ENCODE measurements at places on chromosomes 13 and 19.
A peak's percentile ranks its signal among the peaks of the same experiment; 100 is the strongest.

GRCh38 chr19:31781542-31781941 lies 432.3 kb upstream of the TSHZ3 start:
- no peak for DNase-seq

DNA sequence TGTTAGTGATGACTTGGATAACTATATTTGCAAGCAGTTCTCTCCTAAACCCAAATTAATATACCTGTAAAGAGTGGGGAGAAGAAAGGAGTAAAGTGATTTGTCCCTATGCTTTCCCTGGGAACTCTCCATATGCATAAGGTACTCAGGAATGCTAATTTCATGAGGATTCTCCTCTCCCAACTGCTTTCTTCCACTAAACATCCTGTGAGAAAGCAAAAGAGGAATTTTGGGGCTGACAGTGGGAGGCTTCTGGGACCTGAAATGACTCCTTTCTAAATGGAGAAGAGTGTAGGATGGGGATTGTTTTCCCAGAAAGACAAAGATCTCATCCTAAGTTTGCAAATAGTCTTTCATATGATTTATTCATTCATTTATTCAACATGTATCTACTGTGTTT lies 250.5 kb downstream of the TDRD3 start:
- DNase-seq = no peak

DNA sequence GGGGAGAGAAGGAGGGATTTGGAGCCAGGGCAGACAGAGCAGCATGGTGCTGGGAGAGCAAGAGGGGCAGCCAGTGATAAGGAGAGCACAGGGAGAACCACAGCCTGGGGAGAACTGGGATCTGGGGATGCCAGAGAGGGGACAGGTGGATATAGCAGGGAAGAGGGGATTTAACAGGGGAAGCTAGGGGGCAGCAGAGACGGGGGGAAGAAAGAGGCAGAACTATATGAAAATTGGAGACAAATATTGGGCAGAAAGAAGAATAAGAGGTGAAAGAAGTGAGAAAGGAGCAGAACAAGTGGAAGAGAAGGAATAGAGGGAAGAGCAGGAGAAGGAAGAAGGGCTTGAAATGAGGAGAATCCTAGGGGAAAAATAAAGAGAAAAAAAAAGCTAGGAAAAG lies 6.5 kb upstream of the ZNF528 start:
- DNase-seq = no peak

DNA sequence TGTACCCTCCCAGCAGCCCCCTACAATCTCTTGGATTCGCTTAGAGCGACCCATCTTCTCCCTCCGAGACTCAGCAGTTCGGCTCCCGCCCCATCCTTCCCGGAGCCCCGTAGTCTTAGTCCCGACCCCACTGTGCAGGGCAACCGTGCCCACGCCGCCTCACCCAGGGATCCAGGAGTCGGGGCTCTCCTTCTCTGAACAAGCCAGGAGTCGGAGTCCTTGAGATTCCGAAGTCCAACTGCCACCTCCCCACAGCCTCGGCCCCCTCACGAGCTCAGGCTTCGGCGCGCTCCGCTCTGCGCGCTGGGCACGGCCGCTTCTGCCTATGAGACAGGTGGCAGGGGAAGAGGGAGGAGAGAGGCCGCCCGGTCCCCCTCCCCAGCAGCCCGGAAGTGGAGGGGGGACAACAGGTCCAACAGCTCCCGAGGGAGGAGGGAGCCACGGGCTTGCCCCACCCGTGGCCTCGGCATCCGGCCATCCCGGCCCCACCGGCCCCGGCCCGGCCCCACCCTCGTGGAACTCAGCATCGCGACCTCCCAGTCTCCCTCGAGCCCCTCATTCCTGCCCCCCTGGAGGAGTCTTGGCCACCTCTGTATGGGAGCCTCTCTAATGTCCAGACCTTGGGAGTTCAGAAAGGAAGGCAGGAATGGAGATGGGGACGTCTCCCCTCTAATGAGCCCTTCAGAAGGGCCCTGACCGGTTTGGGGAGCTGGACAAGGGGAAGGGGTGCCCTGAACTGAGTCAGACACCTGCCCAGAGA lies at the start of gene PHLDB3:
TSS of gene PHLDB3 (minus strand) at position 321 of the 760 bp plus-strand sequence. CDS start 628 bp downstream, outside the sequence.
- peak; percentile 62 for DNase-seq

DNA sequence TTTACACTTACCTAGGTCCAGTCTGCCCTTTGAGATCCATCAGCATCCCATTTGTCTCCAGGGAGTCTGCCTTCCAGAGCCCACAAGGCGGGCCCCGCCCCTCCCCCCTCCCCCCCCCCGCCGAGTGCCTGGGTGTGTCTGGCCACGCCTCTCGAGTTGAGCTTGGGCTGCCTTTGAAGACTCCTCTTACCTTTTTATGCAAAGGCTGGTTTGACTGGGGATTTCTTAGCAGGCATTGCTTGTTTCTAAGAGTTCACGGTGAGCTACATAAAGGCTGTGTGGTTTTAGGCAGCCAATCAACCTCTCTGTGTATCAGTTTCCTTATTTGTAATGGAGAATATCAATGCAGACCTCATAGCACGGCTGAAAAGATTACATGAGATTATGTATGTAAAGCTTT lies 11.3 kb downstream of the GPR12 start:
- no peak for DNase-seq

DNA sequence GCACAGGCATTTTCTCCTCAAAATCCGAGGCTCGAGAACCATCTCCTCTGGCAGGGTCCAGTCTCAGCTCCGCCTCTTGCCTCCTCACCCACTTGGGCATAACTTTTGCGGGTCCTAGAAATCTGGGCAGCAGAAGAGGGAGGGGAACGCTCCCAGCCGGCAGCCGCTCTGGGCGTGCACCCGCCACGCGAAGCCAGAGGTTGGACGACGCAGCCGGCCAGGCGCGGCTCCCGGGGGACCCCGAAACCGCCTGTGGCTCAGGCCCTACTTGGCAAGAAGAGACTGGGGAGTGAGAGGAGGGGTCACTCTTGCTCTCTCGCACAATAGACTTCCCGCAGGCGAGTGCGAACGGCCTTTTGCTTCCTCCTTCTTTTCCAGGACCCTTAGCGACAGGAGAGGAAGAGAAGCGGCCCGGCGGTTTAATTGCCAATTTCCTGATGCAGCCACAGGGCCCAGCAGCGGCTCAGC lies 6.0 kb upstream of the SOX1 start:
- no peak for DNase-seq

DNA sequence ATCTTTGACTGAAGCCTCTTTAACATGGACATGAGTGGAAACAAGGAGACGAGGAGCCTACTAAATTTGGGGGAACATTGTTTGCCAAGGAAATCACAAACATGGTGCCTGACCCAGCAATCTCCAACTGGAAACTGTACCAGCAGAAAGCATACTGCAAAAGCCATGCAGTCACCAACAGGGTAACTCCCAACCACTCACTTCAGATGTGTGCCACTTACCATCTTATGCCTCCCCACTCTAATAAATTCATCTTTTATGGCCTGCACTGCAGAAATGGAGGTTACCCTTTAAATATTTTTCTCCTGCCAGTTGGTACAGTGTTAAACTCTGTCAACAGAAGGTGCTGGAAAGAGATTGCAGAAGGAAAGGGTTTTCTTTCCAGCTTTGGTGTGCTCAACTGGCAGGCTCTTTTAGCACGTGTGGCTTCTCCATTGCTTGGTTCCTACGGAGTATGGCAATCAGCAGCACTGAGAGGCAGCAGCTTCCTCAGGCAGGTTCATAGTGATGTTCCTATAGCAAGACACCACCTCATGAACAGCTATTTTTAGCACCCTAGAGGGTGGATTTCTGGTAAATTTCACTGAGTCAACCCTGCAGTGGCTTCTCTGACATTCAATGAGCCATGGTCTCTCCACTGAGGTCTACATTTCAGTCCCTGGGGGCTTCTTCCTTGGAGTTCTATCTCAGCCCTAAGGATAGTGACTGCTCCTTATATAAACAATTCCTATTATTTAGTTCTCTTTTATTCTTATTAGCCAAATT lies 21.4 kb downstream of the MIR17HG start:
- DNase-seq = no peak

DNA sequence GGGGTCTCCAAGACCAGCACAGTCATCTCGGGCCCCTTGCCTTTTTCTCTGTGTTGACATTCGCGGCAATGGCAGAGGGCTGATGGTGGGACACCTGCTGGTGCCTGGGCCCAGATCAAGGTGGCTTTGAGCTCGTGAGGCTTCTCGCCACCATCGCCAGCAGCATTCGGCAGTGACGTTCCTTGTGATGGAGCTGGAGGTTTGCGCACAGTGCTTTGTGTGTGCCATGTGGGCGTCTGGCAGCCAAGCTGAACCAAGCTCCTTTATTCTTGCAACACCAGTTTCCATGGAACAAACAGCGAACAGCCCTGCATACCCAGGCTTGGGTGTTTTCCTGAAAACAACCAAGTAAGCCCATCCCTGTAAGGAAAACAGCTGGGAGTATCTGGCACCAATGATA lies 9.1 kb upstream of the TMEM255B start:
- no peak for DNase-seq

DNA sequence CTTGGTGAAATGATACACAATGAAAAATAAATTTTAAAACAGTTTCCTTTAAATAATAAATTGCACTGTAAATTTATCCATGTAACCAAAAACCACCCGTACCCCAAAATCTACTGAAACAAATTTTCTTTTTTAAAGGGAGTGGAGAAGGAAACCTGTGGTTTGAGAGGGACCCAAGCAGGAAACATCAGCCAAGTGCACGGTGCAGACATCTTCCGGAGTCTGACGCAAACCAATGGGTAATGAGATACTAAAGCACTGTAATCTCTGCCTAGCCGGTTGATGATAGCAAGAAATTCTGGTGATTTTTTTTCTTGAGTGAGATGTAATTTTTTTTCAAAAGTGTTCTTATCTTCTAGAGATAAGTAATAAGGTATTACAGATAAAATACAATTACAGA lies 115.4 kb downstream of the ABCC4 start:
- DNase-seq = peak; percentile 70

- no peak for DNase-seq
Observed at GRCh38 chr13:34161931-34162543, 344.1 kb downstream of the RFC3 start.

GRCh38 chr13:20389696-20390525 lies 135.7 kb downstream of the CRYL1 start:
- no peak for DNase-seq

DNA sequence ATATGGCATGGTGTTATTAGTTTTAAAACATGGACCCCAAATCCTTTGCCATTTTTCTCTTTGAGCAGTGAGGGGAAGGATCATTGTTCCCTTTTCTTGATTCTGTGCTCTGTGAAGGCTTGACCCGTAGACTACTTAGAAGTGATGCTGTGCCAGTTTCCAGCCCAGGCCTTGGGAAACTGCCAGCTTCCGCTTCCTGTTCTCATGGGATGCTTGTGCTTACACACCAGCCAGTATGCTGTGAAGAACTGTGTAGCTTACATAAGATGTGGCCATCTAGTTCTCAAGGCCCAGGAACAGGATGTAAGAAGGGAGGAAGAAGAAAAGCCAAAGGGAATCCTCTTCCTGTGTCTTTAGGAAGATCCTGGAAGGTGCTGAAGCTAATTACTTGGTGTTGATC lies 180.9 kb downstream of the PCCA start:
- DNase-seq = no peak

DNA sequence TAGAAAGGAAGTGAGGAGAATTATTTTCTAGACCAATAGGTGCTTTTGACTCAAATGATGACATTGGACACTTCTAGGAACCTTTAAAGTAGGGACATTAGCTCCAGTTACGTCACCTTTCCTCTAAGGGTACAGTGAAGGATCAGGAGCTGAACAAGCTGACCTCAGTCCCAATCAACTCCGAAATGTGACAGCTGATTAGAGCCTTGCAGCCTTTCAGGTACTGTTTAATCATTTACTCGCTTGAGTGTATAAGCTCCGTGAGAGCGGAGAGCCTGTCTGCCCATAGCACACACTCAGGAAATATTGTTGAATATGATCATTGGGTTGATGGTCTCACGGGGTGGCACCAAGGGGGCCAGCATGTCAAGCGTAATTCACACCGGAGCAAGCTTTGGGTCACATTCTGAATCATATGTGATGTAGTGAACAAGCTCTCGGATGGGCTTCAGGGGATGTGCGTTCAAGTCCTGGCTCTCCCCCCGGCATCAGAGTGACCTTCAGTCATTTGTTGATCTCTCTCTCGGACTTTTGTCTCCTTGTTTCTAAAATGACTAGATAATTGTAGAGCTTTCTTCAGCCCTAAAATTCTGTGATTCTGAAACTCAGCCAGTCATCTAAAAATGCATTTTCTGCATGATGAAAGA lies 141.9 kb downstream of the ZIC5 start:
- DNase-seq = no peak

- peak; percentile 67 for DNase-seq
Observed at GRCh38 chr19:1250437-1251260, 2.3 kb downstream of the MIDN start.

- no peak for DNase-seq
Observed at GRCh38 chr13:92510416-92510815, 716.2 kb upstream of the GPC6 start.

- DNase-seq = no peak
Observed at GRCh38 chr19:43956827-43957226, 5.8 kb downstream of the ZNF221 start.

- DNase-seq = no peak
Observed at GRCh38 chr19:15506074-15506571, 2.2 kb upstream of the CYP4F22 start.

GRCh38 chr13:40119852-40120251 lies 464.4 kb downstream of the COG6 start:
- DNase-seq = no peak

DNA sequence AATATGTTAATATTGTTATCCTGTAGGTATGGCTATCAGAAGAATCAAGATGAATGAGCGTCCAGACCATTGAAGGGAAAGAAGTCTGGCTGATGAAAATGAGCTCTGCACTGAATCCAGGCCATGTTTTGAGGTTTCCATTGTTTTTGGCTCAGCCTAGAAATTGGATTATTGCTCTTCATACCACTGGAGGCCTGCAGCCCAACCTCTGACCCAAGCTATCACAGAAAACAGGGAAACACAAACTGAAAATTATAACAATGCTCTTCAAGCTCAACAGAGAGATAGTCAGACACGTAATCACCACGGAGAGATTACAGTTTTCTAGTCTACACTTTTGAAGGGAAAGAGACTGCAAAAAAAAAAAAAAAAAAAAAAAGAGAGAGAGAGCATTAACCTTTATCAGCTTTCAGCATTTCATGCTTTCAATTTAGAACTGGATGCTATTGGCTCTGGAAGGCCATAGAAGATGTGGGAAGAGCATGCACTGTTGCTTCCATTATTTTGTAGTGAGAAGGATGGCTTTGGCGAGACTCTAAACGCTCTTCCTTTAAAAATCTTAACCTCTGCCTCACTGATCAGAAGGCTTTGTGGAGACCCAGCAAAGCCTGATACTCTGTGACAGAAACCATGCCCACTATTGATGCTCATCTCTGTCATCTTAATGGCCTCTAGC lies 10.8 kb downstream of the EDNRB start:
- DNase-seq = no peak

GRCh38 chr13:97979051-97979450 lies 25.6 kb downstream of the IPO5 start:
- DNase-seq = no peak

- DNase-seq = peak; percentile 62
Observed at GRCh38 chr19:16001481-16002312, 52.9 kb downstream of the OR10H4 start.

All from CD4-positive, alpha-beta T cell treated with Interleukin-10 for 1 hour (primary cell).